ENCODE measurements at places on chromosomes 13 and 19. TPM values are rescaled to one million over a fixed set of nuclear protein-coding genes. Genes with fewer than 3 reads are reported as not detected.

The FGF14 gene
- total RNA-seq, result 1.1 TPM

DNA sequence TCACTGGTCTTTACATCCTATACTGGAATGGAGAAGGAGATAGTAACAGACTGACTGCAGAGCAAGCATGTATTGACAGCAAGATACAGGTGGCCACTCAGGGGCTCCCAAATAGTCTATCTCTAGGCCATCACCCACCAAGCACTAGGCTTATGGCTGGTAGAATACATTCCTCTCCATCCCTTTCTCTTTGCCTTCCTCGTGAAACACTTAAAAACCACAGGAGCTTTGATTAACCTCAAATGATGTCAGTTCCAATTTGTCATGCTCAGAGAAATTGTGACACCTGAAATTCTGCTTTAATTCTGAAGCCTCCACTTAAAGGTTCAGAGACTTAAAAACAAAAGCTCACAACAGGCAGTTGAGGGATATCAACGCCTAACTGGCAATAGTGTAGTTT is 17.2 kb downstream of the ENOX1 start:
- no peak for DNase-seq

DNA sequence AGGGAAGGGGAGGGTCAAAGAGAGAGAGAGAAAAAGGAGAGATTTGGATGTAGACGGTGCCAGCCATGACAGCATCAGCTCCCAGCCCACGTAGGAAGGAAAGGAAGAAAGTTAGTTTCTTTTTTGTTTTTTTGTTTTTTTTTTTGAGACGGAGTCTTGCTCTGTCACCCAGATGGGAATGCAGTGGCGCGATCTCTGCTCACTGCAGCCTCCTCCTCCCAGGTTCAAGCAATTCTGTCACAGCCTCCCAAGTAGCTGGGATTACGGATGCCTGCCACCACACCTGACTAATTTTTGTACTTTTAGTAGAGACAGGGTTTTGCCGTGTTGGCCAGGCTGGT is 27.6 kb downstream of the ELL start:
- DNase-seq, result no peak

- DNase-seq, result no peak
These were observed 1697.9 kb downstream of the PCDH9 start for GRCh38 chr13:65532231-65532630.

DNA sequence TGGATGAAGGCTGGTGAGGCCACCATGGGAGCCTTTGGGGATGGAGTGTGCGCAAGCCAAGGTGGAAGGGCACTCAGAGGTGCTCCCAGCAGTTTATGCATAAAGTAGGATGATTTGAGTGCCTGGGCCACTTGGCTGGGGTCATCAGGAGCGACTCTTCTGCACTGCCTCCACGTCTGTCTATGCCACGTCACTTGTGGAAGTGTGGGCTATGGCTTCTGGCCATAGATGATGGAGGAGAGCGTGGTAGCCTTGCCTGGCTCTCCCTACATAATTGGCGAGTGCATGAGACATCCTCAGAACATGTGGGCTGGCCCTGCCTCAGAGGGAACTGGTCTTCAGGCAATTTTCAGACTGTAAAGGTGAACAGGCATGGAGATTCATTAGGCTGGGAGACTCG is 182.9 kb downstream of the TEX29 start:
- DNase-seq, result no peak

Measured in sigmoid colon (tissue), 7 donors.